ENCODE measurements at places on chromosomes 7 and 10. TPM values are rescaled to one million over a fixed set of nuclear protein-coding genes. Genes with fewer than 3 reads are reported as not detected.

- H3K27ac ChIP-seq = no peak overlapping the region
- H3K4me3 ChIP-seq = no peak overlapping the region
- peaks cover 6% of the 10 kb centered on the region for H3K4me1 ChIP-seq
- no peaks in the 10 kb centered on the region for H3K27me3 ChIP-seq
- no peaks in the 10 kb centered on the region for H3K36me3 ChIP-seq
Measured at GRCh38 chr7:89605362-89605761, 548.9 kb upstream of the STEAP1 start.

DNA sequence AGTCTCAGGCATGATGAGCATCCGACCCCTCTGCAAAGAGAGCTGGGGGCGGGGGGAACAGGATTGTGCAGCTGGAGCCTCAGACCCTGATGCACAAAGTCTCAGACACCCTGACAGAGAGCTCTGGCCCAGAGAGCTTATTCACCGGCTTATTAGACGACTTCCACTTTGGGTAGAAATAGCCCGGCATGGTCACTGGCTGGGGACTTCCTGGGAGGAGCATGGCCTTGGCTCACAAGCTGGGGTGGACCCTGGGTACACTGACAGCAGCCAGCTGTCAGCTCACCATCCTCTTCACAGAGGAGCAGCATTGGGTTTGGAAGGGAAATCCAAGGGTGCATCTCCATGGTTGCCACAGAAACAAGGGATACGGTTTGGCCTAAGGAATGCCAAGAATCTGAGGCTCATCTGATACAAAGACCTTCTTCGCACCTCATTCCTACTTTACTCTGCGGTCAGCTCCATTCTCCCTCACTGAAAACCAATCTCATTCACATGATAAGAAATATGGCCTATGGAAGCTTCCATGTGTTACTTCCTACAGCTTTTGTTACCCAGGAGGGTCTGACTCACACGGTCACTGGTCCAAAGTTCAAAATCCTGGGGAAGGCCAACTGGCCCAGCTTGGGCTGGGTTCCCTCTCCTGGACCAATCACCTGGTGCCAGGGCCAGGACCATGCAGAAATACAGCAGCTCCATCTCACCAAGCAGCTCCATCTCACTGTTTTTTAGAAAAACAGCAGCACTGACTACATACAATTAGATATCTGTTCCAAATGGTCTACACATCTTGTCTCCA, 25.1 kb downstream of the ZNF467 start:
- DNase-seq = no peak
- H3K27ac ChIP-seq = no peak overlapping the region
- no peaks in the 10 kb centered on the region for H3K36me3 ChIP-seq
- no peak overlapping the region for H3K4me3 ChIP-seq
- H3K27me3 ChIP-seq = no peaks in the 10 kb centered on the region
- no peaks in the 10 kb centered on the region for H3K4me1 ChIP-seq

GRCh38 chr7:68573271-68574005, 1024.8 kb upstream of the AUTS2 start:
- H3K27ac ChIP-seq = no peak overlapping the region
- H3K4me3 ChIP-seq = no peak overlapping the region
- H3K36me3 ChIP-seq = no peaks in the 10 kb centered on the region
- no peaks in the 10 kb centered on the region for H3K27me3 ChIP-seq

DNA sequence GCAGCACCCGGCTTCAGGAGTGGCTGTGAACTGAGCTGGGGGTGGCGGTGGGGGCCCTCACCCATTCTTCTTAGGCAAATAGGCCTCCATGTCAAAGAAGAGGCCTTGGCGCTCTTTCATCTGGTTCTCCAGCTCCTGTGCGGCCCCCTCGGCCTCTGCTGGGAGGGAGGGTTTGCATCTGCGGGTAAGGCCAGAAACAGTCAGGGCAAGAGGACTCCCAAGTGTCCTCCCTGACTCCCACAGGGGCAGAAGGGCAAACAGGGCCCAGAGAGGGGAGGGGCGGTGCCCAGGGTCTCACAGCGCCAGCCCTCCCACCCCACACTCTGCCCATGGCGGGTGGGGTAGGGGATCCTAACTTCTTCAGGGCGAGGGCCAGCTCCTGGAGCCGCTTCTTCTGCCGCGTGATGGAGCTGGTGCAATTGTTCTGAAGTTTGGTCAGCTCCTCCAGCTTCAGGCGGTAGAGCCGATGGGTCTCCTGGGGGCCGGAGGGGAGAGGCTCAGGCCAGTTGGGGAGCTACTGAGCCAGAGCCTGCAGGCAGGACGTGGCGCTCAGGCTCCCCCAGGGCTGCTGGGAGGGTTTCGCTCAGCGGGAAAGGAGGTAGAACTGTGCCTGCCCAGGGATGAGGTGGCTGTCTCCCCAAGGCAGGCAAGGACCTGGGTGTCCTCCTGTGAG, 2.2 kb downstream of the TMEM120A start:
- no peak overlapping the region for H3K27ac ChIP-seq
- peaks cover 8% of the 10 kb centered on the region for H3K36me3 ChIP-seq

DNA sequence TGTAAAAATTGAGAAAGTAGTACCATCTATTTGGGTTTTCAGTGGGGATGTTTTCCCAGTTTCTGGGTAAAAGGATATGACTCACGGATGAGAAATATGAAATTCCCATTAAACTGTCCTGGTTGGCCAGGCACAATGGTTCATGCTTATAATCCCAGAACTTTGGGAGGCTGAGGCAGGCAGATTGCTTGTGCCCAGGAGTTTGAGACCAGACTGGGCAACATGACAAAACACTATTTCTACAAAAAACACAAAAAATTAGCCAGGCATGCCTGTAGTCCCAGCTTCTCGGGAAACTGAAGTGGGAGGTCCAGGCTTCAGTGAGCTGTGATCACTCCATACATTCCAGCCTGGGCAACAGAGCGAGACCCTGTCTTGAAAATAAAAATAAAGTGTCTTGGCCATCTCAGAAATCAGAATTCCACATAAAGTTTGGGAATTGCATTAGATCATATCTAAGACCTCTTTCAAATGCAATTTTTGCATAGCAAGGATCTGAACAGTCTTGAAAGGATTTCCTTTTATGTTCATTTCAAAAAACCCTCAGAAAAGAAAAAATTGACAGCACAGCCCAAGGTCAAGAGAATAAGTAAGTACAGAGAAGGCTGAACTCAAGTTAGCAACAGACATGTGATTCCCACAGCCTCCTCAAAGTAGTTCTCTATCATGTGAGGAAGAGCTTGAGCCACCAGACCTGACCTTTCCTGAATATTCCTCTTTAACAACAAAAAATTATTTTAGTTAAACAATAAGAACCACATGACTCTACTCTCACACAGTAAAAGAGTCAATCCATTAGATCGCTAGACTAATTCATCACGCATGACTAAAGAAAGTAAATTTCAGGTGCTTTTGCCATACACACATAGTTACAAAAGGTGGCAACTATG, 141.5 kb upstream of the CAV2 start:
- no peak overlapping the region for H3K27ac ChIP-seq
- no peak overlapping the region for H3K4me3 ChIP-seq
- H3K27me3 ChIP-seq = no peaks in the 10 kb centered on the region
- no peak for DNase-seq

CTAGE4 gene
- 0.33 TPM for total RNA-seq

- H3K4me1 ChIP-seq = no peaks in the 10 kb centered on the region
- no peaks in the 10 kb centered on the region for H3K36me3 ChIP-seq
- H3K4me3 ChIP-seq = no peak overlapping the region
- H3K27me3 ChIP-seq = no peaks in the 10 kb centered on the region
- no peak for DNase-seq
Measured at GRCh38 chr7:134878746-134879357, 99.4 kb downstream of the CALD1 start.

- no peak for DNase-seq
- H3K27me3 ChIP-seq = no peaks in the 10 kb centered on the region
- no peak overlapping the region for H3K4me3 ChIP-seq
- peaks cover 30% of the 10 kb centered on the region for H3K4me1 ChIP-seq
Measured at GRCh38 chr10:110530131-110530831, 32.6 kb downstream of the DUSP5 start.

DNAH11 gene
- total RNA-seq = 0.39 TPM

DNA sequence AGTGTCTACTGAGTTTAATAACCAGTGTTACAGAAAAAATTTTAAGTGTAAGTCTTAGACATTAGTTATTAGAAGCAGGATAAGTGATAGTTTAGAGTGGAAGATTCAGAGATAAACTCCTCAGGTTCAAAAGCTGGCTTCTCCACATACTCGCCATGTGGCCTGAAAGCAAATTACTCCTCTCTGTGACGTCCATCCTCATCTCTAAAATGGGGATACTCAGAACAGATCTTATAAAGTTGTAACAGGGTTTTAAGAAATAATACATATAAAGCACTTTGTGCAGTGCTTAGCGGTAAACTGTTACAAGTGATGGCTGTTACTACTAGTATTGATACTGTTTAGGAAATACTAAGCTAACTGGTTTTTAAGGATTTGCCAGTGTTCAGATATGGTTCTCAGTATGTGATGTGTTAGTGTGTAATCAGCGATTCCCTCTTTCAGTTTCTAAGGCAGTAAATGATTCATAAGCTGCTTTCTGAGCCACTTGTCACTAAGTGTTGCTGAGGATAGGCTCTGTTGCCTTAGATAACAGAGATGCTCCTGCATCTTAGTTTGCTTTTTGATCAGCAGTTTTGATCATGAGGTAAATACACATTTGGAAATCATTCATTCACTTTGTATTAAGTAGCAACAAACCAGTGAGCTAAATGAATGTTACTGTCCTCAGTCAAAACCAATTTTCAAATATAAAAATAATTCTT, 58.7 kb downstream of the CYP51A1 start:
- H3K4me1 ChIP-seq = no peaks in the 10 kb centered on the region
- no peaks in the 10 kb centered on the region for H3K27me3 ChIP-seq
- peaks cover 43% of the 10 kb centered on the region for H3K36me3 ChIP-seq
- DNase-seq = no peak
- H3K27ac ChIP-seq = no peak overlapping the region

- no peaks in the 10 kb centered on the region for H3K27me3 ChIP-seq
- H3K4me3 ChIP-seq = no peak overlapping the region
- no peaks in the 10 kb centered on the region for H3K36me3 ChIP-seq
- no peak for DNase-seq
- peaks cover 13% of the 10 kb centered on the region for H3K4me1 ChIP-seq
Measured at GRCh38 chr7:4613846-4614548, 68.1 kb upstream of the FOXK1 start.

KCP gene
- 0.49 TPM for total RNA-seq

GRCh38 chr10:119403921-119404320, 138.6 kb downstream of the RGS10 start:
- H3K27me3 ChIP-seq = no peaks in the 10 kb centered on the region
- H3K36me3 ChIP-seq = no peaks in the 10 kb centered on the region
- no peak overlapping the region for H3K27ac ChIP-seq
- no peak for DNase-seq

DNA sequence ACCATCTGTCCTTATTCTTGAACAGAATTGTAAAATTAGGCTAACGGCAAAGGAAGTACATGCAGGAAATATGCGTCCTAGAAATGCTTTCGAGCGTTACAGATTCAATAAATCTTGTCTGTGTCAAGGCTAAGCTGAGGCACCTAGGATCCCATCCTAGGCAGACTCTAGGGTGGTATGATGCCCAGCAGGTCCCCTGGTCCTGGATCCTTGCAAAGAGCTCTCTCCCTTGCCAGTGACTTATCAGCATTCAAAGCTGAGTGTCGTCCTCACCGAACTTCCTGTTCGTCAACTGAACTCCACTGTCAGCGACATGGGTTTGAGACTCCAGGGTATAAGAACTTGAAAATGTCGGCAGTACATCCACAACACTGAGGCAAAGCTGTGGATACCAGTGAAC, 61.5 kb downstream of the AKR1E2 start:
- no peaks in the 10 kb centered on the region for H3K36me3 ChIP-seq
- no peak overlapping the region for H3K4me3 ChIP-seq
- no peak overlapping the region for H3K27ac ChIP-seq
- peaks cover 2% of the 10 kb centered on the region for H3K27me3 ChIP-seq

DNA sequence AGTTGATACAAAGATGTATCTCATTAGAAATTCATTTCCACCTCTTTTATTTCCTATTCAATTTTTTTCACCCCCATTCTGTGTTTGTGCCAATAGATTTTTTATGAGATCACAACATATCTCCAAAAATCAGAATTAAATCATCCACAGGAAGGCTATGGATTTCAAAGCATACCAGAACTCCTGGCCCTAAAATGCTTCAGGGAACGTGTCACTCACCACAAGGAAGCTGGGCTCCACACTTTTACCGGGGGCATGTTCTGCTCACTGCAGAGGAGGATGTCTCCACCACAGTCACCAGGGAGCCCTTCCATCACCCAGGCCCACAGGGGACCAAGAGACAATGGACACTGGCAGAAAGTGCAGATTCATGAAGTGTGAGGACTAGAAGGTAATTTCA, 456.8 kb downstream of the KCNMA1 start:
- H3K27me3 ChIP-seq = peaks cover 3% of the 10 kb centered on the region
- H3K36me3 ChIP-seq = no peaks in the 10 kb centered on the region
- H3K4me1 ChIP-seq = no peaks in the 10 kb centered on the region
- no peak overlapping the region for H3K27ac ChIP-seq

APBB1IP gene
- 119 TPM for total RNA-seq

- no peaks in the 10 kb centered on the region for H3K27me3 ChIP-seq
- H3K36me3 ChIP-seq = no peaks in the 10 kb centered on the region
- DNase-seq = no peak
- H3K4me1 ChIP-seq = no peaks in the 10 kb centered on the region
Measured at GRCh38 chr7:122702872-122703510, at the start of gene RNF148. TSS of gene RNF148 (minus strand) at chr7:122702922. CDS start at chr7:122702750, 172 bp downstream.

DNA sequence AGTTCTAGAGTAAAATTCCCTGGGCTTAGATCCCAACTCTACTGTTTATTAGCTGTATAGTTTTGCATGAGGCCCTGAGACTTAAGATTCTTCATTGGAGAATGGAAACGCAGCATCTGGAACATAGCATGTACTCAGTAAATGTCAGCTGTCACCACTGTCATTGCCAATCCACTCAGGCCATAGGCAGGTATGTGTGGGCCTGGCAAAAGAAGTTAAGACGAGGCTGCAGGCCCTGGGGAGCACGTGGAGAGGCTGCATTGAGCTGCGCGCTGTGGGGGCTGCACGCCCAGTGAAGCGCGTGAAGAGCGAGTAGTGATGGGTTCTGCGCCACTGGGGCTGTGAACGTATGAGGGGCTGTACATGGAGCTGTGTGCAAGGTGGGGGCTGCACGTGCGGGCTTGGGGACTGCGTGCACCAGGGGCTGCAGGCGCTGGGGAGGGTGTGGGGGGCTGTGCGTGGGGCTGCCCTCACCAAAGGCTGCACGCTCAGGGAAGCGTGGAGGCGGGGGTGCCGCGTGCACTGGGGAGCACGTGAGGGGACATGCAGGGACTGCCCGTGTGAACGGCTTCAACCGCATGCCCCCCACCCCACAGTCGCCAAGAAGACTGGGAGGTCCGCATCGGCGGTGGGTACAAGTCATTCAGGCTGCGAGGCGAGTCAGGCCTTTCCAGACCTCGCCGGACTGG, 85.5 kb downstream of the PRR15 start:
- no peak overlapping the region for H3K27ac ChIP-seq
- no peak for DNase-seq
- no peaks in the 10 kb centered on the region for H3K4me1 ChIP-seq
- H3K36me3 ChIP-seq = no peaks in the 10 kb centered on the region
- no peak overlapping the region for H3K4me3 ChIP-seq
- H3K27me3 ChIP-seq = no peaks in the 10 kb centered on the region

DNA sequence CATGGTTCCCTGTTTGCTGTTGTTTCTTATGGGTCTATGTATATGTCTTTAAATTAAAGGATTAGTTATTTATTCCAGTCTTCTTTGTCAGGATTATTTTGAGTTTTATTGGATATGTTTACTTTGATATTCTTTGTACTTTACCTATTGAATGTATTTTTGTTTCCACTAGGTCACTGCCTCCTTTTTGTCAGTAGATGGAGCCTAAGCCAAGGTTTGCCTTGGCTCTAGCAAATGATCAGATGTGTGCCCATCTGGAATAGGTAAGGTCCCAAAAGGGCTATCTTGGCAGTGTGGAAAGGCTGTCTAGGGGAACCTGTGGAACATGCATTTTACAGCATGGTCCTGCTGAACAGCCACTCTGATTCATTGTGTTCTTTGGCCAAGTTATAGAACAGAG, 337.3 kb upstream of the GHITM start:
- no peaks in the 10 kb centered on the region for H3K36me3 ChIP-seq
- no peak for DNase-seq
- H3K4me1 ChIP-seq = no peaks in the 10 kb centered on the region
- no peak overlapping the region for H3K4me3 ChIP-seq

Measured in natural killer cell (primary cell).